Naive thymus-derived CD4-positive, alpha-beta T cell (primary cell): ENCODE measurements at places on chromosomes 16 and 17. TPM values are rescaled to one million over a fixed set of nuclear protein-coding genes. Genes with fewer than 3 reads are reported as not detected.

- H3K4me1 ChIP-seq: peaks cover 14% of the 10 kb centered on the region
- no peaks in the 10 kb centered on the region for H3K27me3 ChIP-seq
- H3K27ac ChIP-seq: no peak overlapping the region
- H3K36me3 ChIP-seq: peaks cover 6% of the 10 kb centered on the region
- DNase-seq: no peak
Observed at GRCh38 chr17:43385046-43385831, 13.6 kb upstream of the ARL4D start.

- H3K27ac ChIP-seq: no peak overlapping the region
- DNase-seq: no peak
- H3K4me3 ChIP-seq: no peak overlapping the region
- H3K36me3 ChIP-seq: no peaks in the 10 kb centered on the region
Observed at GRCh38 chr16:30808146-30808545, 21.1 kb upstream of the ZNF629 start.

Gene NHERF2
- total RNA-seq: 3.7 TPM

DNA sequence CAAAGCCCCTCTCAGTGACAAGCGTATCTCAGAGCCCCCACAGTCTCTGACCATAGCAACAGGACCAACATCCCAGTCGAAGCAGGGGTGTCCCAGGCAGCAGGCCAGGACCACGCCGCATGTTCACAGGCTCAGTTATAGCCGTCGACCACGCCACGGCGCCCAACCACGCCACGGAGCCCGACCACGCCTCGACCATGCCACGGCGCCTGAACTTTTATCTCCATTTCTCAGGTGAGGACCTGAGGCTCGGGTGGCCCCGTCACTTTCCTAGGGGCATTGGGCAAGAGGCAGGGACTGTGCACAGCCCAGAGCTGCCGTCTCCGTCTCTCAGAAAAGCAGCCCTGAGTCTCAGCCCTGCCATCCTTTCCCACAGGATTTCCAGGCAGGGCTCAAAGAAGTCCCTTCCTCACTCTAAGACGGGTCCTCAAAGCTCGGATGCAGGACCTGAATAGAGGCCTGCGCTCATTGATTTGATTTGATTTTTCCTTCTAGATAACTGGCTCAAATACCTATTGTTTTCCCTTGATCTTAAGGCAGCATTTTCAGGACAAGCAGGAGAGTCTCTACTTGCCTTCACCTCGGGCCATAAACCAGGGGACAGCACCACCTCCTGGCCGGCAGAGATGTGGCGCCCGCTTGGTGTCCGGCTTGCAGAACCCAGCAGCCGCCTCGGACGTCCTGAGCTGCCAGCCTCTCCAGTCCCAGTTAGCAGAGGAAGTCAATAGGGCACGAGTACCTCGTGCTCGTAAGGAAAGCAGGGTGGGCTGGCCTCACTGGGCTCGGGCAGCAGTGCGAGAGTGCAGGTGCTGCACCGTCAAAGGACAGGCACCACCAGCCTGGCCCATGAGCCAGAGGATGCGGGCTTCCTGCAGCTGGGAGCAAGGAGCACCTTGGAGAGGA, 38.8 kb downstream of the C16orf95 start:
- H3K27me3 ChIP-seq: no peaks in the 10 kb centered on the region
- no peak for DNase-seq
- H3K27ac ChIP-seq: no peak overlapping the region
- no peaks in the 10 kb centered on the region for H3K36me3 ChIP-seq
- no peaks in the 10 kb centered on the region for H3K4me1 ChIP-seq
- H3K4me3 ChIP-seq: no peak overlapping the region

Gene NAGS
- total RNA-seq: 0.20 TPM

GRCh38 chr17:20232611-20233010, 223.5 kb downstream of the SPECC1 start:
- H3K4me1 ChIP-seq: peaks cover 4% of the 10 kb centered on the region
- no peak overlapping the region for H3K27ac ChIP-seq
- no peak for DNase-seq
- no peaks in the 10 kb centered on the region for H3K27me3 ChIP-seq
- no peaks in the 10 kb centered on the region for H3K36me3 ChIP-seq

DNA sequence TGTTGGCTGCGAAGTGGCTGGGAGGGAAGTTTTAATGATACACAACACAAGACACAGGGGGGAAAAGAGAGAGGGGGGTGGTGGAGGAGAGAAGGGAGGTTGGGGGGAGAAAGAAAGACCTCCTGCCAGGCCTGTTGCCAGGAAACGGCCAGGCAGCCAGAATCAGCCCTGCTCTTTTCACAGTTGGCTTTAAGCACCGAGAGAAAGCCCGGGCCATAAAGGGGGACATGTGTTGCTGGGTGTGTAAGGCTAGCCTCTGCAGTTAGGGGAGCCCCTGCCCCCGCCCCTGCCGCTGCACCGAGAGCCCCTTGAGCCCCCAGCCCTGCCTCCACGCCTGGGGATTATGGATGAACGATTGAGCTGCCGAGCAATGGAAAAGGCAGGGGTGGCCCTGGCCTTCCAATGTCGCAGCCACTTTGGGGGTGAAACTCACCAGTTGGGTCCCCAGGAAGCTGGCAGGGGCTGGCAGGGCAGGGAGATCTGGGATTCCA, 13.9 kb upstream of the WNT3 start:
- H3K27me3 ChIP-seq: no peaks in the 10 kb centered on the region
- H3K36me3 ChIP-seq: no peaks in the 10 kb centered on the region
- no peaks in the 10 kb centered on the region for H3K4me1 ChIP-seq
- no peak overlapping the region for H3K4me3 ChIP-seq

Gene PRDM7
- not detected for total RNA-seq

DNA sequence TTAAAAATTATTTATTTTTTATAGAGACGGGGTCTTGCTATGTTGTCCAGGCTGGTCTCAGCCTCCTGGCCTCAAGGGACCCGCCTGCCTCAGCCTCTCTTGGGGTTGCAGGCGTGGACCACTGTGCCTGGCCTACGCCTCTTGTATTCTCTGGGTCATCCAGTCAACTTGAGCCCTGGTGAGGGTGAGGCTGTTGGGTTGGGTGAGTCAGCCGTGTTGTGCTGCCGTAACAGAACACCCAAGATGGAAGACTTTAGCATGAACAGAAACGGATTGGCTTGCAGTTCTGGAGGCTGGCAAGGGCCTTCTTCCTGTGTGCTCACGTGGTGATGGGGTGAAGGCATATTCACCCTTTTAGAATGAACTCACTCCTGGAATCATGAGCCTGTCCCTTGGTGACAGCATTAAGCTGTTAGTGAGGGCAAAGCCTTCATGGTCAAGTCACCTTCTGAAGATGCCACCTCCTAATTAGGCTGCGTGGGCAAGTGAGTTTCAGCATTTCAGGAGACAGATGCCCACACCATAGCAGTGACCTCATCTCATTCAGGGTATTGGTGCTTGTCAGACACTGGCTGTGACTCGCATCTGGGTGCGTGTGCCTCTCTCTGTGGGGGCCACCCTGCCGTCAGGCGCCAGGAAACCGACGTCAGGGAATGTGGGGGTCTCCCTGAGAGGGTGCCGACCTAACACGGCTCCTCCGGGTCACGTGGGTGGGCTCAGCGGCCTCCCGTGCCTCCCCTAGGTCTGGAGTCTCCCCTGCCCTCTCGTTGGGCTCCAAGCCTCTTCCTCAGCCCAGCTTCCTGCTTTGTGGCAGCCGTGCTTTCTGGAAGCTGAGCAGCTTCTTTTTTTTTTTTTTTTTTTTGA, 49.8 kb downstream of the WDR45B start:
- peaks cover 20% of the 10 kb centered on the region for H3K4me1 ChIP-seq
- no peak overlapping the region for H3K27ac ChIP-seq
- DNase-seq: no peak
- no peak overlapping the region for H3K4me3 ChIP-seq

Gene TBC1D26
- not detected for total RNA-seq

- no peaks in the 10 kb centered on the region for H3K36me3 ChIP-seq
- no peak overlapping the region for H3K4me3 ChIP-seq
- no peak for DNase-seq
- H3K27ac ChIP-seq: no peak overlapping the region
- H3K27me3 ChIP-seq: no peaks in the 10 kb centered on the region
Observed at GRCh38 chr16:17412221-17412620, 58.5 kb downstream of the XYLT1 start.

GRCh38 chr16:65774350-65774749, 592.1 kb upstream of the CDH5 start:
- no peaks in the 10 kb centered on the region for H3K36me3 ChIP-seq
- DNase-seq: no peak
- no peak overlapping the region for H3K27ac ChIP-seq
- H3K4me1 ChIP-seq: no peaks in the 10 kb centered on the region
- H3K27me3 ChIP-seq: no peaks in the 10 kb centered on the region

Gene CENPT
- 100 TPM for total RNA-seq

DNA sequence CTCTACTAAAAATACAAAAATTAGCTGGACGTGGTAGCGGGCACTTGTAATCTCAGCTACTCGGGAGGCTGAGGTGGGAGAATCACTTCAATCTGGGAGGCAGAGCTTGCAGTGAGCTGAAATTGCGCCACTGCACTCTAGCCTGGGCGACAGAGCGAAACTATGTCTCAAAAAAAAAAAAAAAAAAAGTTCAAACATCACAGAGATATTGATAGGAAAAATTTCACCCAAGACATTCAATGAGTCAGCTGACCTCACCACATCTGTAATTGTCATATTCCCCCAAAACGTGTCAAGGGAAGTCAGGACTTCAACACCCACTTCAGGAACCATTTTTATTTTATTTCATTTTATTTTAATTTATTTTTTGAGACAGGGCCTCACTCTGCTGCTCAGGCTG, 8.0 kb upstream of the PRSS27 start:
- no peaks in the 10 kb centered on the region for H3K36me3 ChIP-seq
- DNase-seq: no peak
- H3K4me3 ChIP-seq: no peak overlapping the region

Gene ALOX15
- total RNA-seq: not detected

- H3K4me3 ChIP-seq: no peak overlapping the region
- H3K27me3 ChIP-seq: no peaks in the 10 kb centered on the region
- H3K27ac ChIP-seq: no peak overlapping the region
- no peaks in the 10 kb centered on the region for H3K4me1 ChIP-seq
- no peaks in the 10 kb centered on the region for H3K36me3 ChIP-seq
- DNase-seq: no peak
Observed at GRCh38 chr16:59913666-59914065, 1179.5 kb upstream of the GOT2 start.

GRCh38 chr16:54508351-54508750, 221.8 kb upstream of the IRX3 start:
- H3K4me3 ChIP-seq: no peak overlapping the region
- no peaks in the 10 kb centered on the region for H3K27me3 ChIP-seq
- H3K36me3 ChIP-seq: no peaks in the 10 kb centered on the region

Gene MGAT5B
- total RNA-seq: 3.7 TPM

DNA sequence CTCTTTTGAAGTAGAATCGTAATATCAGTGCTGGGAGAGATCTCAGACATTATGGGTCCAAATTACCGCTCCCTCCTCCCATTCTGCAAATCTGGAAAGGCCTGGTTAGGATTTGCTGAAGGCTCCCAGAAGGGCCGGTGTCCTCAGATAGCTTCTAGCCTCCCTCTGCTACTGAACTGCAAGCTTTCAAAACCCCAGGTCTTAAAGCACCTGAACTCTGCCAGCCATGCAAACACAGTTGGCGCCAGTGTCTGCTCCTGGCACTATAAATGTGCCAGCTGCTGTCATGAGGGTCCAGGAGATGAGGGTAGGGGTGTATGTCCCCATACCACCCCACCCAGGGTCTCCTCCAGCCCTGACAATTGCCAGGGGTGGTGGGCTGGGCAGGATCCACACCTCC, 24.2 kb downstream of the SLC5A10 start:
- DNase-seq: no peak
- no peaks in the 10 kb centered on the region for H3K27me3 ChIP-seq
- peaks cover 39% of the 10 kb centered on the region for H3K36me3 ChIP-seq
- H3K4me1 ChIP-seq: no peaks in the 10 kb centered on the region
- H3K4me3 ChIP-seq: no peak overlapping the region
- H3K27ac ChIP-seq: no peak overlapping the region

GRCh38 chr17:42279776-42280630, 3.8 kb upstream of the STAT5B start:
- no peak overlapping the region for H3K27ac ChIP-seq
- no peaks in the 10 kb centered on the region for H3K27me3 ChIP-seq
- peaks cover 4% of the 10 kb centered on the region for H3K36me3 ChIP-seq
- peaks cover 5% of the 10 kb centered on the region for H3K4me1 ChIP-seq

Gene TBC1D3K
- total RNA-seq: not detected

GRCh38 chr17:80025796-80026195, 9.9 kb downstream of the TBC1D16 start:
- no peaks in the 10 kb centered on the region for H3K36me3 ChIP-seq
- H3K27me3 ChIP-seq: no peaks in the 10 kb centered on the region
- H3K4me3 ChIP-seq: no peak overlapping the region
- no peaks in the 10 kb centered on the region for H3K4me1 ChIP-seq
- DNase-seq: no peak

DNA sequence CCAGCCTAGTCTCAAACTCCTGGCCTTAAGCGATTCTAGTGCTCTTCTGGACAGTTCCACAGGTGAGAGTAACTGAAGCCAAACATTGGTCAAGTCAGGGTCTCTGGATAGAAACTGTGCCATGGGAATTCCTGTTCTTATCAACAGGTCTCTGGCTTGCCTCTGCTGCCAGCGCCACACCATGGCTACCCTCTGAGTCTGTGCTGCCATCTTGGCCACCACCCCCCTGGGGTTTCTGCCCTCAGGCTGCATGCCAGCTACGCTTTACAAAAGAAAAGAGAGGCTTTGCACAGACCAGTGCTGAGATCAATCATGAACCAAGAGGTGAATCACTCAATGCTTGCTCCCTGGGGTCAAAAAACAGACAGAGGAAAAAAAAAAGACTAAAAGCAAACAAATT, 24.4 kb upstream of the CREBBP start:
- no peaks in the 10 kb centered on the region for H3K27me3 ChIP-seq
- H3K4me1 ChIP-seq: no peaks in the 10 kb centered on the region
- no peak overlapping the region for H3K27ac ChIP-seq
- H3K36me3 ChIP-seq: no peaks in the 10 kb centered on the region
- H3K4me3 ChIP-seq: no peak overlapping the region

DNA sequence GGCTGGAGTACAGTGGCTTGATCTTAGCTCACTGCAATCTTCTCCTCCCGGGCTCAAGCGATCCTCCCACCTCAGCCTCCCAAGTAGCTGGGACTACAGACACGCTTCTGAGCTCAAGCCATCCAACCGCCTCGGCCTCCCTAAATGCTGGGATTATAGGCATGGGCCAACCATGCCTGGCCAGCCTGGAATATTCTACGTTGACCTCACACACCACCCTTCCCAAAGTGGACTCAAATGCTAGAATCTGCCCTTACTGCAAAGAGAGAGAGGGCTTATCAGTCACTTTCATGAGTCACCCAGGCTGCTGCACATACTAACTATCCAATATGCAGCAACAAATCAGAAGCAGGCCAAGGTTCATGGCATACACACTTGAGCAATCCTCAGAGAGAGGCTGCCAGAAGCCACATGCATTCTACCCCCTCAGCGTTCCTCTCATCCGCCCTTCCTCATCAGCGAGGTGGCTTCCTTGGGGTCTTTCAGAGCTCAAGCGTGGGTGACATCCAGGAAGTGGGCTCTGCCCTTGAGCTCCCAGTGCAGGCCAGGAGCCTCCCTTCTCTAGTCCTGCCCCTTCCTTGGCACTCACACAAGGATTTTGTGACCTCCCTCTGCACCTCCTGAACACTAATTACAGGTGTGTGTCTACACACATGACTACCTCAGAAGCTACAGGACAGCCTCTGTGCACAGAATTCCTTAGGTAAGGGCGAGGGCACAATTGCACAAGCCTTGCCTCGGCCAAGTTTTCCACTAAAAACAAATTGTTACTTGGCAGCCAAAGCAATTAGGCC, 24.8 kb upstream of the SIAH1 start:
- no peaks in the 10 kb centered on the region for H3K36me3 ChIP-seq
- no peaks in the 10 kb centered on the region for H3K27me3 ChIP-seq
- no peak for DNase-seq
- H3K4me3 ChIP-seq: no peak overlapping the region
